ENCODE measurements at places on chromosomes 6 and 20.

GRCh38 chr6:31579546-31580437 is 2.4 kb downstream of the LTB start:
- no peak for DNase-seq

DNA sequence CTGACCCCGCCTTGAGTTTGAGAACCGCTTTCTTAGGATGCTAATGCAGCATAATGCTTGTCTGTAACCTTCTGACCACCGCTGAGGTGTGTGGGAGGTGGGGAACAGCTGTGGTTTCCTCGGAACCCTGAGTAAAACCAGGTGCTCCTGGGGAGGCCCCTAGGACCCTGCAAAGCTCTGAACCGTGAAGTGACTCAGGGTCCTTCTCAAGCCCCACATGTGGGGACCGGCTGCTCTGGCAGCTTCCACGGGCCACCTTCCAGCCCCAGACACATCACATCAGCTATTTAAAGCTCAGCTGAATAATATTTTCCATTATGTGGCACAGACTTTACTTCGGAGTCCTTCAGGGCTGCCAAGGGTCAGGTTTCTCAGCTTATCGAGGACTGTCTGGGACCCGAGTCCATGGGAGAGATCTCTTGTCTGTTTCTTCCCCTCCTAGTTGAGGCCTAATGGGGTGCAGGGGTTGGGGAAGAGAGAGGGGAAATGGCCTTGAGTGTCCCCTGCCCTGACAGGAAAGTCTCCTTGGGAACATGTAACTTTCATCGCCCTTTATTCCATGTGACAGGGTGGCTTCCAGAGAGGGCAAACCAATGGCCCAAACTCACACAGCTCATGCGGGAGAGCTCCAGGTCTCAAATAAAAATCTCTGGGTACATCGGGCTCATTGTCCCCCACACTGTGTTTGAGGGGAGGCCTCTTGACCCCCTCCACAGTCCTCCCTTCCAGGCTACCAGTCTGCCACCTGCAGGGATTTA is 186.1 kb upstream of the SLC24A3 start:
- peak; percentile 21 for DNase-seq

DNA sequence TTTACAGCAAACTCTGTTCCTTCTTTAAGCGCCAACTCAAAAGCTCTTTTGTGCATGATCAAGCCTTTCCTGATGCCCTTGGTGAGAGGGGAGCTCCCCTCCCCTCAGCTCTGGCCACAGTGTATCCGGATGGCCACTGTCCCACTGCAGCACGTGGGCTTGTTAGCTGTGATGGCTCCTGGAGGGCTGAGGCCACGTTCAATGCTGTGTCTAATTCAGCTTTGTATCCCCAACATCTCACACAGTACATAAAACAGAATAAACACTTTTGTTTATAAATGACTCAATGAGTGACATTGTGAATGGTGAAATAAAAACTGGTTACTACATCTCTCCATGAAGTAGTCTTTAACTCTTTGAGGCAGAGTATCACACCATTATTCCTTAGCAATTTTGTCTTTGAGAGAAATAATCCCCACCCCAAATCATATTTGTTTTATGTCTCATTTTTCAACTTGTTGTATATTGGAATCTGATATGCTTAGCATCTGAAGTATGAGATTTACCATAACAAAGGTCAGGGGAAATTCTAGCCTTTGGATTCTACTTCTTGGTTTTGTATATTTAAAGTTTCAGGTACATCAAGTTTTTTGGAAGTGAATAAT is 44.5 kb downstream of the EDN1 start:
- no peak for DNase-seq

DNA sequence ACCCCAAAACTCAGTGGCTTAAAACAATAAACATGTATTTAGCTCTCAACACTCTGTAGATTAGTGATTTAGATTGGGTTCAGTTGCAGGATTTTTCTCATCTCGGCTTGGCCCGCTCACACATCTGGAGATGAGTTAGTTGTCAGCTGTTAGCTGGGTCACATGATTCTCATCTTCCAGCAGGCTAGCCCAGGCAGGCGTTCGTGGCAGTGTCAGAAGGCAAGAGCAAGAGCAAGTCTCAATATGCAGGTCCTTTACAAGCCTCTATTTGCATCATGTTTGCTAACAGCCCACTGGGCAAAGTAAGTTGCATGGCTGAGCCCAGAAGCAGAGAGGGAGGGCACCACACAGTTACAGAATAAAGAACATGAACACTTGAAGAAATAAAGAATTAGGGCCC is 83.6 kb upstream of the MYLIP start:
- DNase-seq = no peak

DNA sequence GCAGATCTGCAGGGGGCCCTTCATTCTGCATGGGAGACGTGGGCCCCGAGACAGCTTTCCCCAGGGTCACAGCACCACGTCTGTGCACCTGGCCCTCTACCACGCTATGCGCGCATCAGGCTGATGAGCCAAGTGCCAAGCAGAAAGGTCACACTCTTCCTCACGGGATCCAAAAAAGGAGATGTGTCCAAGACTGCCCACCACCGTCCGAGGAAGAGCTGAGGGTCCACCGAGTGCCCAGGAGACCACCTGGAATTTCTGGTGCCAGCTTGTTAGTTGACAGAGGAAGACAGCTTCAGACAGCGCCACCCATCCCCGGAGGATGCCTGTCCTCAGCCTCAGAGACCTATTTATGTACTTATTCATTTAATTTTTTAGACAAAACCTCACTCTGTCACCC is 77.6 kb upstream of the QKI start:
- DNase-seq = no peak

DNA sequence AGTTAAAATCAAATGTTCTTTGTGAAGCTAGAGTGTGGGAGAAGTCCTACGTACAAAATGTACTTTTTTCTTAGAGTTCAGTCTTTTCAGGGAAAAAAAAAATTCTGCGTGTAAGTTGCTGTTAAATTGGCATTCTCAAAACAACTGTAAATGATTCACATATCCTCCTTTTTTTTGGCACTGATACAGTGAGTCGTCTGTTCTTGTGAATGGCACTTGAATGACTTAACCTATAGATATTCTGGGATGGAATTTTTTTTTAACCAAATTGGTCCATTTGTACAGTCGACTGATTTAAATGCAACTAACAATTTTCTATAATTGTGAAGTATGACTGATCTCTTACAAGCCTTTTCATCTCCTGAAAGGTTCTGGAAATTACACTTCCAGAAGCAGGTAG is 5.5 kb upstream of the JAG1 start:
- no peak for DNase-seq

GRCh38 chr20:51204051-51204715 is 181.3 kb upstream of the KCNG1 start:
- no peak for DNase-seq

DNA sequence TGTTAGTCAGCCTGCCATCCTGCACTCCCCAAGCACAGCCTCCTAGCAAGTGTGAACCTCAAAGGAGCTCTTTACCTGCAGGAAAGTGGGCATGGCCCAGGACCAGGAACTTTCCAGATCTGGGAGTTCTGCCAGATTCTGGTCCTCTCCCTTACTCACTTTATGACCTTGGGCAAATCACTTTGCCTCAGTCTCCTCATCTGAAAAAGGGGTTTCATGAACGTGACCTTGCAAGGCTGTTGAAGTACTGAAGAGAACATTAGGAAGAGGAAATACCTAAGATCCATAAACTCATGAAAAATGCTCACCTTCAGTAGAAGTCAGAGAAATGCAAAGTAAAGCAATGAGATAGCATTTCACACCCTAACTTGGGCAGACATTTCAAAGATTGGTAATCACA is 26.8 kb upstream of the DSN1 start:
- no peak for DNase-seq

GRCh38 chr6:154297721-154298120 is 58.9 kb downstream of the IPCEF1 start:
- DNase-seq = no peak

DNA sequence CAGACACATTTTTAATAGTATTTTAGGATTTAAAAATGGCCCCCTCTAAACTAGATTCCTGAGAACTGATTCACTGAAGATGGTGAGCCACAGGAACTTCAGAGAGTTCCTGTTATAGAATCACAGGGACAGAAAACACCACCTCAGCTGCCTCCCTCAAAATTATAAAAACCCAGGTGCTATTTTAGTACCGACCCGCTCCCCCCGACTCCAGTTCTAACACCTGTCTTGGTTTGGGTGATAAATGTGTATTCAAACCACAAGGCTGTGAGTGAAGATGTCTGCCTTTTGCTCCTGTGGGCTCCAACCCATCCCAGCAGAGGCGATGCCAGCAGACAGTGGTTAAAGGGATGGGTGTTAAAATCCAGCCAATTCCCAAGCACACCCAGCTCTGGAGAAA is 127.4 kb upstream of the LY86 start:
- no peak for DNase-seq

All from ecto neural progenitor cell (in vitro differentiated cells).